ENCODE measurements at places on chromosomes 7 and 10. TPM values are rescaled to one million over a fixed set of nuclear protein-coding genes. Genes with fewer than 3 reads are reported as not detected.

The GOLGA7B gene
- 2.8 TPM for total RNA-seq

The MYH16 gene
- not detected for total RNA-seq

The CPA2 gene
- total RNA-seq = not detected

The OR2A1 gene
- not detected for total RNA-seq

The CYP2C19 gene
- not detected for total RNA-seq

The LFNG gene
- 153 TPM for total RNA-seq

The MGMT gene
- 14.3 TPM for total RNA-seq

The TRIM73 gene
- total RNA-seq = 5.2 TPM

The AGR2 gene
- total RNA-seq = not detected

The LIPM gene
- total RNA-seq = not detected

The TFEC gene
- total RNA-seq = 1.0 TPM

The INTS1 gene
- total RNA-seq = 153 TPM

The IGFBP1 gene
- not detected for total RNA-seq

The OR2A12 gene
- total RNA-seq = not detected

The ACTL6B gene
- not detected for total RNA-seq

The ADAM8 gene
- total RNA-seq = 211 TPM

The DMBT1 gene
- not detected for total RNA-seq

The NEBL gene
- total RNA-seq = not detected

The SEM1 gene
- total RNA-seq = 83.5 TPM

The HOXA1 gene
- total RNA-seq = 0.36 TPM

The IL6 gene
- 151 TPM for total RNA-seq

The GRM3 gene
- total RNA-seq = not detected

The DNAH11 gene
- 0.05 TPM for total RNA-seq

The PIP gene
- total RNA-seq = not detected
